Metanephros (tissue), 2 donors: ENCODE measurements at places on chromosomes 1 and 21. TPM values are rescaled to one million over a fixed set of nuclear protein-coding genes. Genes with fewer than 3 reads are reported as not detected.

PGBD5 gene
- 5.3 TPM for total RNA-seq

LCE1B gene
- total RNA-seq, result not detected

IGSF3 gene
- 42.0 TPM for total RNA-seq

UQCRHL gene
- 4.7 TPM for total RNA-seq

CNKSR1 gene
- 7.6 TPM for total RNA-seq

AKR7A3 gene
- 1.4 TPM for total RNA-seq

SLC2A5 gene
- total RNA-seq, result 7.5 TPM

C1QA gene
- total RNA-seq, result 51.6 TPM

UMODL1 gene
- not detected for total RNA-seq

S100A7 gene
- total RNA-seq, result not detected

MLLT11 gene
- total RNA-seq, result 4.1 TPM

OLFML3 gene
- total RNA-seq, result 102 TPM

INKA2 gene
- 10.5 TPM for total RNA-seq

CLDN17 gene
- not detected for total RNA-seq

CELSR2 gene
- total RNA-seq, result 31.0 TPM

PADI1 gene
- total RNA-seq, result not detected

ALPL gene
- 17.4 TPM for total RNA-seq

LRRN2 gene
- 10.2 TPM for total RNA-seq

CCDC190 gene
- 1.1 TPM for total RNA-seq

WNT4 gene
- 10.2 TPM for total RNA-seq

ALDH4A1 gene
- 62.2 TPM for total RNA-seq

COA7 gene
- 10.9 TPM for total RNA-seq

RNU1-2 gene
- 7,909 TPM for total RNA-seq

DENND2D gene
- 17.2 TPM for total RNA-seq

FHAD1 gene
- total RNA-seq, result 3.2 TPM

RASSF5 gene
- 10.7 TPM for total RNA-seq

PYHIN1 gene
- total RNA-seq, result 0.18 TPM

ATP6V1G3 gene
- total RNA-seq, result 1.9 TPM

ASCL5 gene
- total RNA-seq, result not detected

OR10Z1 gene
- total RNA-seq, result not detected

TNFRSF14 gene
- 45.6 TPM for total RNA-seq

ERICH3 gene
- total RNA-seq, result 0.12 TPM

C1orf21 gene
- 13.7 TPM for total RNA-seq

SEC16B gene
- 6.3 TPM for total RNA-seq

IGSF9 gene
- total RNA-seq, result 5.8 TPM

PRAMEF20 gene
- total RNA-seq, result not detected

KRTAP7-1 gene
- total RNA-seq, result not detected
